Ureter (tissue), 1 donor: ENCODE measurements at places on chromosomes 16 and 17.

- no peak for DNase-seq
Measured at GRCh38 chr16:10664720-10665126, 30.0 kb downstream of the TEKT5 start.

GRCh38 chr17:39628655-39629493 is 2.1 kb downstream of the PPP1R1B start:
- no peak for DNase-seq

DNA sequence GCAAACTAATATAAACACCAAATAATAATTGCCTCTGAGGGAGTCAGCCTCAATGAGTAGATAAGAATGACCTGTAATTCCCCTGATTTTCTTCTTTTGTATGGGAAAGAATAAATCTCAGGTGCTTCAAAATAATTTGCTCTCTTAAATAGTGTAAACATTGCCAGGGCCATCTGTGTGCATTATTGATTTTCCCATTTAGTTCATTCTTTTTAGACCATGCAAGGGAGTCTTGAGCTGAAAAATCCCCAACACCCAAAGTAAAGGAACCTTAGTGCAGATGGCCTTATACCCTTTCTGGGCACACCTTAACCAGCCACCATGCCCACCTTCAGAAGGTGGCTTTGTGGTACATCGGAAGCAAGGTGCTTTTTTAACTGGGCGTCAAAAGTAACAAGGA is 267.2 kb downstream of the TMEM114 start:
- no peak for DNase-seq

GRCh38 chr16:5005916-5006315 is 27.8 kb downstream of the NAGPA start:
- DNase-seq: no peak

DNA sequence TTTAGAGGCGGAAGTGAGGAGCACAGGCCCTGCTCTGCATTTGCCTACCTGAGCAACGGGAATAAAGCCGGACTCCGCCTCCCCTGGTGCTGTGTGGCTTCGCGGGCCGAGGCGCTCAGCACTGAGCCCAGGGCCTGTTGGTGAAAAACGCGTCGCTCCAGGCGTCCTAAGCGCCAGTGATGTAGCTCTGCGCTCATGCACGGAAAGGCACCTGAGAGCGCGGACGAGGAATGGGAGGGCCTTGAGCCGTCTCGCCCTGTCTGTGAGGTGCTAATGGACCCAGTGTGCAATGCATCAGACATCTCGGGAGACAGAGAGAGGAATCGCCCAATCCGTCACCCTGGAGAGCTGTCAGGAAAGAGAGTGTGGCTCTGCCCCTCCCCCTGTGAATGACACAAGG is 17.2 kb upstream of the ATP2A3 start:
- DNase-seq: no peak

DNA sequence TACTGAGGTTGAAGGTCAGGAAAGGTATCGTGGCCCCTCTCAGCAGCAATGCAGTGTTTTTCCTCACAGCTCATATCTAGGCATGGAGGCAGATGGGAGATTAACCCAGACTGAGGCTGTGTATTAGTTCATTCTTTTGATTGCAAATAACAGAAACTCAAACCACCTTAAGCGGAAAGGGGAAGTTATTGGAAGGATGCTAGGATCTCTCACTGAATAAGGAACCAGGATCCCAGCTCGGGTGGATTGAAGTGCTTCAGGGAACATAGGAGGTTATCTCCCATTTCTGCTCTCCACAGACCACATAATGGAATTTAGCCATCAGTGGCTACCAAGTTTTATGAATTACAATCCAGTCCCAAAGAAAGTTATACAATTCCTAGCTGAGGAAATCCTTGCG is 8.2 kb downstream of the ZNF689 start:
- DNase-seq: no peak

- DNase-seq: no peak
Measured at GRCh38 chr17:9676820-9677310, 31.5 kb downstream of the USP43 start.
